ENCODE measurements at places on chromosomes 1 and 21.

DNA sequence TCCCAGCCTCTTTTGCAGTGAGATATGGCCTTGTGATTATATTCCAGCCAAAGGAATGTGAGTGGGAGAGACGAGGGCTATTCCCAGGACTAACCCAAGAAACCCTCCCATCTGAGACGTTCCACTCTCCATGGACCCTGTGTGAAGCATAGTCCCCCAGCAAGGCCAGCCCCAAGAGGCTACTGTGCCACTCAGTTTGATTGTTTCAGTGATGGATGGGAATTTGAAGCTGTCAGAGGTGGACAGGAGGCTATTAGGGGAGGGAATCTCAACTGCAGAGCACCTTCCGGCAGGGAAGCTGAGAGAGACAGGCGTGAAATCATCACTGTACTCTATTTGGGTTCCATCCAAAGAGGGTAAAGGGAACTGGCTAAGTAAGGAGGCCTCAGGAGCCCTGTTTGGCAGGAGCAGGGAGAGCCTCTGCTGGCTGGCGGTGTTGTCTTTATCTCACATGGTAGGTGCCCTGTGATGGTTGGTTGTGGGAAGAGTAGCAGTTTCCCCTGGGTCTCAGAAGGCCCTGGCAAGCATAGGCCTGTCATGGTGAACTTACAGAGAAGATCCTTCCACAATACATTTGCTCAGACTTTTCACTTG lies 3.4 kb upstream of the TEX35 start:
- DNase-seq: no peak

DNA sequence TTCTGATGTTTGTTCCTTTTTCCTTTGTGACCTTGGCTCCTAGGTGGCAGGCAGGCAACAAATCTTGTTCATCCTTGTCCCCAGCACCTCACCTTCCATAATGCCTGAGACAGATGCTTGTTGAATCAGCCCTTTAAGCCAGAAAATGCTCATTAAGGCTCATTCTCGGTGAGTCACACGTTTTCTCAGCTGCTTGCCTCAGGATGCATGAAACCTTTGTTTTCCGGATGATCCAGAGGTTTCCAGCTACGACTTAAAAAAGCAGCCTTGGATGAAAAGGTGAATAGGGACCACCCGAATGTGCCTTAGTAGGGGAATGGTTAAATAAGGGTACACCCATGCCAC lies 4.6 kb upstream of the ATP13A2 start:
- DNase-seq: no peak

GRCh38 chr21:33189237-33189636 lies 40.5 kb upstream of the IFNAR2 start:
- DNase-seq: no peak

DNA sequence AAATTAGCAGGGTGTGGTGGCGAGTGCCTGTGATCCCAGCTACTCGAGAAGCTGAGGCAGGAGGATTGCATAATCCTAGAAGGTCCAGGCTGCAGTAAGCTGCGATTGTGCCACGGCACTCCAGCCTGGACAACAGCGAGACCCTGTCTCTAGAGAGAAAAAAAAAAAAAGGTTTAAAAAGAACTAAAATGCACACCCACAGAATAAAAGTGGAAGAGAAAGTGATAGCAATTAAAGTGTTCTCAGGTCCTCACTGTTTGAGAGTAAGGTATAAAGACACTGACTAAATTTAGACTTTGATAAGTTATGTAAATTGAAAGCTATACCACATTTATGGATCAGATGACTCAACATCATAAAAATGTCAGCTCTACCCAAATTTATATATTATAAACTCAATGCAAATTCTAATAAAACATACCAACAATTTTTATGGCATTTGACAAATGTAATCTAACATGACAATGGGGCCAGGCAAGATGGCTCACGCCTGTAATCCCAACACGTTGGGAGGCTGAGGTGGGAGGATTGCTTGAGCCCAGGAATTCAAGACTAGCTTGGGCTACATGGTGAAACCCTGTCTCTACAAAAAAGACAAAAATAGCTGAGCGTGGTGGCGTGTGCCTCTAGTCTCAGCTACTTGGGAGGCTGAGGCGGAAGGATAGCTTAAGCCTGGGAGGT lies 11.8 kb downstream of the ZBTB17 start:
- peak; percentile 12 for DNase-seq

GRCh38 chr1:228083871-228084278 lies 1.4 kb downstream of the ARF1 start:
- peak; percentile 31 for DNase-seq

DNA sequence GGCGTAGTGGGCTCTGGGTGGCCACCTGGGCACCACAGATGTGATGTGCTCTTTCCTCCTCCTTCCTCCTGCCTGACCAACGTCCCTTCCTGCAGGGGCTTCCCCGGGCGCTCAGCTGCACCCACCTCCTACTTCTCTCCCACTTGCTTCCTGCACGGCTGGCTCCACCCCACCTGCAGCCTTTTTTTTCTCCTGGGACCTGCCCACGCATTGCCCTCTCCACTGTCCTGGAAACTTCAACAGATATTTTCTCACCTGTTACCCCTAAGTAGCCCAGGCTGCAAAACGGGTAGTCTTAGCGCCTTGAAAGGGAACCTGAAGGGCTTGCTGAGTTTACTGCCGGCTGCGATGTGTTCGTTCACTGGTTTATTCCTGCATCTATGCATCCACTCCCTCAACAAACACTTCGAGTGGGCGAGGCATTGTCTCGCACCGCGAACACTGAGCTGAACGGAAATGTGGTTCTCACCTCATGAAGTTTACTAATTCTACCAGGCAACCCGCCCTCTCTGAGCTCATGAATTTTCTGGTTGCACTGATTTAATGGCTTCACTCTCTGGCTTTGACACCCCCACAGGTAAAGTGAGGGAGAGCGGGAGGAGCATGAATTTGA lies 23.6 kb downstream of the ZBTB18 start:
- no peak for DNase-seq

DNA sequence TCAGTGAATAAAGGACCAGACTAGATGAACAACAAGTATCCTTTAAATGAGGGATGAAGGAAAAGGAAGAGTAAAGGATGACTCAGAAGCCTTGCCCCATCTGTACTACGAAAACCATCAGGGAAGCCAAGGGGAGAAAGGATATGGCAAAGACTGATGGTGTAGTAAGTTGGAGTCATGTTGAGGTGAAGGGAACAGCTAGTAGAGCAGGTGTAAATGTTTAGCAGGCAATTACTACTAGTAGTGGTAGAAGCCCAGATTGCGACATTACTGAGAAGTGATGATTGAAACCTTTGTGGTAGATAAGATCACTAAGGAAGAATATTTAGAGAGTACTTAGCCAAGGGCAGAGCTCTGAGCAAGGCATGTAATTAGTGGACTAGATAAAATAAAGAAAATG lies 84.0 kb downstream of the PHTF1 start:
- DNase-seq: peak; percentile 46

- no peak for DNase-seq
Measured at GRCh38 chr1:25091658-25092057, 140.6 kb downstream of the SYF2 start.

DNA sequence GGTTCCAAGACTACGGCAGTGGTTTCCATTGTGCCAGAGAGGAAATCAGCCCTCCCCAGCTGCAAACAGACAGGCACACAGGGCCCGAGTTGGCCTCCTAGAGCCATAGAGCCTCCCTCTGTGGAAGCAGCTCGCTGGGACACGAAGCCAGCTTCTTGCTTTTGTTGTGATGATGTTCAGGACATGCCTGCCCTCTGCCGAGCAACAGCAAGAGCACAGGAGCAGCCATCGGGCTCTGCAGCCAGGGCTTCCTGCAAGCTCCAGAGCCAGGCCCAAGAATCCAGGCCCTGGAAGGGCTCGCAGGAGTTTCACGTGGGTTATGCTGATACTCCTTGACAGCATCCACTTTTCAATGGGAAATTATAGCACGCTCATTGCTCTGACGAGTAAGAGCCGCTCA lies 18.5 kb downstream of the NPHP4 start:
- DNase-seq: no peak

DNA sequence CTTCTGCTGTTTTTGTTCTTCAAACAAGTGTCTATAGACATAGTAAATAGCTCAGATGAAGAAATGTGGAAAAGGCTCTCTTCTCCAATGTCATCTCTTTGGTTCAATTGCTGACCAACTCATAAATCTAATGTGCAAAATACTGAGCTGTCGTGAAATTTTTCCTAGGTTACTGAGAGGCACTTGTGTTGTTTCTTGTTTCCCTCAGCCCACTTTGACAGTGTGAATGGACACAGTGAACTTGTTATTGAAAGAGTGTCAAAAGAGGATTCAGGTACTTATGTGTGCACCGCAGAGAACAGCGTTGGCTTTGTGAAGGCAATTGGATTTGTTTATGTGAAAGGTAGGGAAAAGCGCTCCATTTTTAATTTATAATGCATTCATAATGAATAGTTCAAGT lies 245.3 kb downstream of the TPR start:
- DNase-seq: no peak

GRCh38 chr1:62318320-62318755 lies 896 bp downstream of the KANK4 start:
- no peak for DNase-seq

DNA sequence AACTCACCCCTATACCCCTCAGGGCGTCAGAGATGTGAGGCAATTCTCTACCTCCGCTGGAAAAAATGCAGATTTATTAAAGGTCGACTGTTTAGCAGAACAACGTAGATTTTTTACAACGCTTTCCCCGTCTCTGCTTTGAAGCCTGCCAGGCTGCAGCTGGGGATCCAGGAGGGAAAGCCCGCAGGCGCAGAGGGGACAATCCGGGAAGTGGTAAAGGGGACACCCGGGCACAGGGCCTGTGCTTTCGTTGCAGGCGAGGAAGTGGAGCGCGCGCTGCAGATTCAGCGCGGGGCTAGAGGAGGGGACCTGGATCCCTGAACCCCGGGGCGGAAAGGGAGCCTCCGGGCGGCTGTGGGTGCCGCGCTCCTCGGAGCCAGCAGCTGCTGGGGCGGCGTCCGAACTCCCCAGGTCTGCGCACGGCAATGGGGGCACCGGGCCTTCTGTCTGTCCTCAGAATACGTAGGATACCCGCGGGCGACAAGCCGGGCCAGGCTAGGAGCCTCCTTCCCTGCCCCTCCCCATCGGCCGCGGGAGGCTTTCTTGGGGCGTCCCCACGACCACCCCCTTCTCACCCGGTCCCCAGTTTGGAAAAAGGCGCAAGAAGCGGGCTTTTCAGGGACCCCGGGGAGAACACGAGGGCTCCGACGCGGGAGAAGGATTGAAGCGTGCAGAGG lies 5.5 kb downstream of the SIM2 start:
- no peak for DNase-seq

DNA sequence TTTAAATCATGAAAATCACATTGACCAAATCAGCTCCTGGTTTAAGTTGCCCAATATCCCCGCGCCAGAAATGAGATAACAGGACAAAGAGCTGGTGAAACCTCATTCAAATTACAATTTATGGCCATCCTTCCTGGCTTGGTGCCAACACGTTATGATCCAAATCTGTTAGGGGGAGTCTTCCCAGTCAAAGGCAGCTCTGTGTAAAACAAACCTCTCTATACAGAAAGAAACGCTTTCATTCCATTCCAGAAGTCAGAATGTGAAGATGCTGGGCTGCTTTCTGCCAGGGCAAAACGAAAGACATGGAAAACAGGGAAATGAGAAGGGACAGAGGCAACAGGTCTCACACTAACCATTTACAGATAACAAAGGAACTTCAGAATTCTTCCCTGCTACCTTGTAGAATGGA lies 53.5 kb upstream of the TIAM1 start:
- no peak for DNase-seq

DNA sequence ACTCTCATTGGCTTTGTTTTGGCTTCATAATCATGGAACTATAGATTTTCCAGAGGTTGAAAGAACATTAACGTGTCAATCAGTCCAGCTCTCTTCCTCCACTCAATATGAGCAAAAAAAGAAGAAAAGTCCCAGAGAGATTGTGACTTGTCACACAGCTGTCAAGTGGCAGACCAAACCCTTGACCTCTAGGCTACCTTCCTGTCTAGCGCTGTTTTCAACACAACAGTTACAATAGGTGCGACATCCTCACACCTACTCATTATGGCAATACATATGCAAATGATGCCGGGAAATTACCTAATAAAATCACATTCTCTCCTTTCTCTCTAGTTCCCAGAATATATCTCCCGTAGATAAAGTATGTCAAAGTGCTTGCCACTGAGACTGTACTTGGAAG lies 1.1 kb downstream of the WARS2 start:
- DNase-seq: no peak

DNA sequence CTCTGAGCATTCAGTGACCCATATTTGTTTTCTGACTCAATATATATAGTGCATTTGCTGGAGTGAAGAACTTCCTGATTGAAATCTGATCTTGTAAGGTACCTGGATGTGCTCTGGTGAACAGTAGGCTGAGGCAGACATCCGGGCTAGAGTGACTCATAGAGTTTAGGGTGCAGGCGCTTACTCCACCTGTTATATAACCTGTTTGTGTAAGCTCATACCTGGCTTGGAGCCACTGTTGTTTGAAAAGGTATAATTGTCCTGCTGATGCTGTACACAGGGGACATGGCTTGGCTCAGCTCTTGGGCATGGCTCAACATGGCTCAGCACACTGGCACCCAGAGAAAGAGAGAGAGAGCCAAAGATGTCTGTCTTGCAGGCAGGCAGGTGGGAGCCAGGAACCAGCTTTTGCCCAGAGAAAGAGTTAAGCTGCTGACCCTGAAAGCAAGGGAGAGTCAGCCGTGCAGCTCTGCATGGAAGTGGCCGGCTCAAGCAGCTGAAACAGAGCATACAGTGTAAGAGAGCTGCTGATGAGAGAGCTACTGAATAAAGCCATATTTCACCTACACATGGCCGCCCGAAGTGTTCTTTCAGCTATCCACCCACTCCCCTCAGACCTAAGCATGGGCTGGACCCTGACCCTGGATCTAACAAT lies 43.2 kb downstream of the GJA5 start:
- DNase-seq: no peak

GRCh38 chr1:206872139-206872538 lies 6.7 kb downstream of the IL20 start:
- DNase-seq: no peak

DNA sequence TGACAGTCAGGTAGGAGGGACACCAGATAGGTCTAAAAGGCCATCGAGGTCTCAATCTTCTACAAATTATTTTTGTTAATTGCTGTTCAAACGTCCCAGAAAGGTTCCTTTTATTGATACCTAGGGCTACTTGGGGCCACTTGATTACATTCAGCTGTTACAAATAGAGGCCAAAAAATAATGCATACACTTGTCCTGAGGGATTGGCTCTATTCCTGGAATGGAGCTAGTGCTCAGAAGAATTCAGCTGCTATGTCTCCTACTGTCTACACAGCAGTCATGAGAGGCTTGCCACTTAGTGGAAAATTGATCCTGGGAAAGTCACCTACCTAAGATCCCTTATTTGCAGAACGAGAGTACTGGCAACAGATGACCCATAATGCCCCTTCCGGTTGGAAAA lies 498.3 kb downstream of the ADGRL2 start:
- no peak for DNase-seq

GRCh38 chr1:39988618-39989343 lies 33.8 kb downstream of the MFSD2A start:
- no peak for DNase-seq

Data from MV-4-11 (cell line).